ENCODE measurements at places on chromosomes 5 and 9.

DNA sequence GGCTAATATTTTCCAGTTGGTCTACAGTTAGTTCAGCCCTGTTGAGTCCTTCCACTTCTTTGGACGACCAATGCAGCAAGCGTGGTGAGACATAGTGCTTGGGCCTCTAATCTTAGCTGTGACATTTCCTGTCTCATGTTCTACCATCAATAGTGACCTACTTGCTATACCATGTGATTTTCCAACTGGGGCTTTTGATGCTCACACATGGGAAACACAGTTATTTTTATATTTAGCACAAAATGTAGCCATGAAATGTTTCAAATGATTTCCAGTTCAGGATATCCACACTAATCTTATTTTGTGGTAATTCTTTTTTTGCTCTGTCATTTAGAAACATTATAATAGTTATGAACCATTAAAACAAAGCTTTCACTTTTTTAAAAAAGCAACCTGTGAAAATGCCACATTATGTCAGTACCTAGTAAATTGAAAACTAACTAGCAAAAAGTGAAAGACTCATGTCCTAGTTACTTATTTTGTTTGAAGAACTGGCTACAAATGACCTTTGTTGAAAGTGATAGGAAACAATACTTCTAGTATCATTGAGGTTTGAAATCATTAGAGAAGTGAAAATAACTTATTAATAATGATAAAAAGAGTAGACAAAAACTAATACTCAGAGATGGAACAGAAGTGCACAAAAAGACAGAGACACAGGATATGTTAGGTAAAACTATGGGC, 18.3 kb downstream of the MARCHF3 start:
- DNase-seq = no peak

DNA sequence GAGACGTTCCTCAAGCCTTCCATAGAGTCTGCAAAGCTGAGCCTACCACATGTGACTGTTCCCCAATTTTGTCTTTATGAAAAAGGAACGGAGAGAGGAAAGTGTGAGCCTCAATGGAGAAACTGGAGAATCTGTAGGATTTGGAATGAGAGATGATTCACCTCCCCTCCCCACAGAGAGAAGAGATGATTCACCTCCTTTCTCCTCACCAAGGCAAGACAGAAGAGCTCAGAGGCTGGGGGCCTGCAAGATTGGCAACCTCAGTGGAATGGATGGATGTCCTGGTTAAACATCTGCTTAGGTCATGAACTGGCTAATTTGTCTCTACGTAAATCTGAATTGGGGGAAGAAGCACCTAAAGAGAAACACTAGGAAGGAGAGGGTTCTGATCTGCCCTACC, 17.0 kb upstream of the MOCS2 start:
- no peak for DNase-seq

- DNase-seq = no peak
Measured at GRCh38 chr9:35510754-35511428, 21.0 kb downstream of the RUSC2 start.

DNA sequence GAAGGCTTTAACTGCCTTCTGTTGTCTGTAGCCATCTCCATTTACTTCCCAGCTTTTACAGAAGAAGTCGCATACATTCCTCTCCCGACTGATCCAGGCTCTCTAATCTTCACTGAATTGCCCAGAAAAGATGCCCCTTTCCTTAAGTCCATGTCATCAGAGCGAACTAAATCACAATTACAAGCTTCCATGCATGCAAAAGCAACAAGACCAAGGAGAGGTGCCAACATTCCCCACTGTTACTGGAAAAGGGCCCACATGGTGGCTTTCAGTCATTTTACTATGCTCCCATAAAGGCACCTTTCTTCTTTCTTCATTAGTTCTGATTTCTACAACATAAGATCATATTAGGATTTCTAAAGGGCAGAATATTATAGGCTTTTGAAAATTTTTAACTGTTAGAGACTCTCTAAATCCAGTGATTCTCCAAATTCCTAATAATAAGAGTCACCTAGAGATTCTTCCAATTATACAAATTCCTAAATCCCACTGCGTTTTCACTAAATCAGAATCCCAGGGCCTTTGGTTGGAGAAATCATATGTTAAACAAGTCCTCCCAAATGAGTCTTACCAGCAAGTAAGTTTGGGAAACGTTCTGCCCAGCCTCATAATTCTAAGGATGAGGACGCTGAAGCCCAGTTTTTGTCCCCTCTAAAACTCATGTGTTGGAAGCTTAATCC, 17.0 kb upstream of the ZFR start:
- DNase-seq = no peak

GRCh38 chr5:773517-774264, 10.8 kb downstream of the ZDHHC11B start:
- DNase-seq = peak; percentile 55

- no peak for DNase-seq
Measured at GRCh38 chr9:33429256-33429985, 18.0 kb downstream of the AQP3 start.

DNA sequence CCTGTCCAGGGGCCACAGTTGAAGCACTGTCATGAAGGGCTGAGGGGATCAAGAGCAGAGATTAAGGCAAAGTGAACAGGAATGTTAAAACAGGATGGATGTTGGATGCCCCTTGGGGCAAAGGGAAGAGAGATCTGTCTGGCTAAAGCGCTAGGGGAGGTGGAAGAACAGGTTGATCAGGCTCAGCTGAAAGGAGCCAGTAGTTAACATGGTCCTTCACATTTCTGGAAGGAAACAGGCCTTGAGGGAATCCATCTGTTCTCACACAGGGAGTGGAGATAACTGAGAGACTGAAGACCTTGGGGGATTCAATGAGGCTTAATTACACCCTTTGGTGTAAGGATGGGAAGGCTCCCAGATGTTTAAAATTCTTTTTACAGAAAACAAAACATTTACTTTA, 5.8 kb downstream of the HAPLN1 start:
- no peak for DNase-seq

- no peak for DNase-seq
Measured at GRCh38 chr9:130466537-130467217, 21.9 kb downstream of the ASS1 start.

DNA sequence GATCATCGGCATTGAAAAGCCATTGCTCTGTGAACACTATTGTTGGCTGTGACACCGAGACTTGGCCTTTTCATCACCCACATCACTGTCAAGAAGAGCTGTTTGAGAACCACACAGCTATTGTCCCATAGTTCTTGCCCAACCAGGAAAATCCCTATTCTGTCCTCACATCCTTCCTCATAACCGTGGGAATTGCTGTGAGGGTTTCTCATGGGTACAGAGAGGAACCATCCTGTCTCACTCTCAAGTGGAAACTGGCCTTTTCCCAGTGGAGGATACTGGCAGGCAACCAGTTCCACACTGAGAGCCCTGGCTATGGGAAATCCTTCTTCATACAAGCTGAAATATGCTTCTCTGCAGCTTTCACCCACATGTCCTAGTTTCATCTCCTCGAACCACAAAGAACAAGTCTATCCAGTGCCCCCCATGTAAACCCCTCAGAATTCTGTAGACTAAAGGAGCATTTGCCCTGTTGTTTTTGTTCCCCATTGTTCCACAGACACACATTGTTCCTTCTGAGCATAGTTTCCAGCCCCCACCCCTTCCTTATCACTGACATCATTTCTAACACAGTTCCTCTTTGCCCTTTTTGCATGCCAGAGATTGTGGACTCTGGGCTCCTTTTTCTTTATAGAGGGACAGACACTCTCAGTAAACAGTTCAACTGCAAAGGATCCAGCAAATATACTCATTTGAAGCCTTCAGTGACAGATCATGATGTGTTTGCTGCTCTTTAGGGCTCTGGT, 57.8 kb upstream of the C5orf46 start:
- DNase-seq = no peak

- no peak for DNase-seq
Measured at GRCh38 chr9:122334916-122335315, 35.9 kb upstream of the PTGS1 start.

All from activated CD8-positive, alpha-beta memory T cell treated with anti-CD3 and anti-CD28 coated beads for 24 hours (primary cell).